ENCODE measurements at places on chromosomes 2 and 18.

GRCh38 chr2:24336811-24337210 is 23.5 kb downstream of the ITSN2 start:
- DNase-seq, result no peak

GRCh38 chr2:203830304-203831055 is 37.1 kb upstream of the CTLA4 start:
- no peak for DNase-seq

GRCh38 chr18:57915248-57915647 is 112.1 kb upstream of the ATP8B1 start:
- DNase-seq, result no peak

DNA sequence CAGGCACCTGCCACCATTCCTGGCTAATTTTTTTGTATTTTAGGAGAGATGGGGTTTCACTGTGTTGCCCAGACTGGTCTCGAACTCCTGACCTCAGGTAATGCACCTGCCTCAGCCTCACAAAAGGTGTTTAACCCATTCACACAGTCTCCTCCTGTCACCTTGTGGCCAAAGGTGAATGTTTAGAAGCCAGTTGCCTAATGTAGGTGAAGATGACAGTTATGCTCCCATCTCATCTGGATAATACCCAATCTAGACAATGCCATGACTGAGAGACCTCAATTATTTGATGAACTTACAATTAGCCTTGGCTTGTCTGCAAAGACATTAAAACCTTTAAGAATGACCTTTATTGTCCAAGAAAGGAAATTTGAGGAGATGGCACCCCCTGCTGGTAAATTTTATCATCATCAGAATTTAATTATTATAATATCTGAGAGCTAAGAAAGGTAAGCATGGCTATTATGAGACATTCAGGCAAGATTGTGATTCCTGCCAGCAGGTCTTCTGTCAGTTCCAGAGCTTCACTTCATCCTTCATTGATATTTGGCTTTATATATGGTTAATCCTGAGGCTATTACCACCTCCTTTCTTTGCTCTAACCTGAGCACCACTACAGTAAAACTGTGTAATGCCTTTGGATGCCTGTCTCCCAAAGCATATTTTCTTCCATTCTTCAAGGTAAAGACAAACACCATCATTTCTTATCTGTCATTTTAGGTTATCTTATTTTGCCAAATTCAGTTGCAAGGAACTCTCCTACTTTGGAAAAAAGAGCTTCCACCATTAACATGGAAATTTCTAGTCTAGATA is 117.6 kb downstream of the FAM124B start:
- DNase-seq, result no peak

DNA sequence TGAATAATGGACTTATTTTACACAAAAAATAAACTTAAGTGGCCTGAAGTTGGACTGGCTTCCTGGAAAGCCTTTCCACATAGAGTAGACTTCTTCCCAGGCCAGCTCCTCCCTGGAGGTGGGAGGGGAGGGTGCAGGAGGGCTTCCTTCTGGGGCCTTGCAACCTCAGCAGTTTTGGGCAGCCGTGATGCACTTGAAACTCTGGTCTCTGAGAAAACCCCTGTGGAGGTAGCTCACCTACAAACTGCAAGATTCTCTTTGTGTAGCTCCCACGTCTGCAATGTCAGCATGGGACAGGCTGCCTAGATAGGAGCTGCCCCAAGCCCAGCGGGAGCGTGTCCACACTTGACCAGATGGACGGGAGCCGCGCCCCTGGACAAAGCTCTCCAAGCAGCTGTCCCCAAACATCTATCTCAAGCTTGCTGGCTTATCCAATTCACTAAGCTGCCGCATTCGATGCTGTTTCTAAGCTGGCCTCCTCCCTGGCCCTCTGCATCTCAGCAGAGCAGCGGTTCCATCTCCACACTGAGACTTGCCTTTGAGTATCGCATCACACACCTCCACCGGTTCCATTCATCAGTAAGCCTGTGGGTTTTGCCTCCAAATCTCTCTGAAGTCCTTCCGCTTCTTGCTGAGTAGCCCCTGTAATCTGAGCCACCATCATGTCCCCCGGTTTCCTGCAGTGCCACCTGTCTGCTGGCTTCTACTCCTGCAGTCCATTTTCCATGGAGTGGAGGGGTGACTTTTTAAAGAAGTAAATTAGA is 1.6 kb upstream of the LPIN1 start:
- no peak for DNase-seq

DNA sequence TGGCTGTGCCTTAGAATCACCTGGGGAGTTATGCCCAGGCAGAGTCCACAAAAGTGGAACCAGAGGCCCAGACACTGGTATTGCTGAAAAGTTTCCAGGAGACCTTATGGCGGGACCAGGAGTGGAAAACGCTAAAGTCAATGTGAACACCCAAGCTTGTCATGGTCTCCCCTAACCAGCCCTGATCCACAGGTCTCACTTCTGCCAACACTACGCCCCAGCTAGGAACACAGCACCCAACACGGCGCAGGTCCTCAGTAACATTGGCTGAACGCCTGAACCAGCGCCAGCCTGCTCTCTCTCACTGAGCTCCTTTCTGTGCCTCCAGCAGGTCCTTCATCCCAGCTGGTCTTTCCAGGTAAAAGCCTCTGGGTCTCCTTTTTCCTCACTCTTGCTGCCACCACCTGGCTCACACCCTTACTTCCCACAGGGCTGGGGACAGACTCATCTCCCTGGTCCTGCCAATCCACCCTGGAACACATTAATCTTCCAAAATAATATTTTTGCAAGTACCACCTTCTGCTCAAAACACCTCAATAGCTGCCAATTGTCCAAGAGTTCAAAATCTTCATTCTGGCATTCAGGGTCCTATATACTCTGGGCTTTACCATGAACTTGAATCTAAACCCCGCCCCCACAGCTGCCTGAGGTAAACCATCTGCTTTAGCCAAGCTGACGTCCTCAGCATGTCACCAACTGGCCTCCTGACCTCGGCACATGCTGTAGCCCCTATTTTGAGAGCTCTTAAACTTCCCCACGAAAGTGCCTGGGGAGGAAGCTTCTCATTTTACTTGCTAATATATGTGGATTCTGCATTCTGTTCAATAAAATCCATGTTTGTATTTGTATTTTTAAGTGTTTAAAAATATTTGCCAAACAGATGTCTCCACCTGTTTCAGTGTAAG is 34.6 kb downstream of the ADCY3 start:
- DNase-seq, result no peak

GRCh38 chr18:7307526-7307925 is 76.6 kb downstream of the LRRC30 start:
- DNase-seq, result no peak

DNA sequence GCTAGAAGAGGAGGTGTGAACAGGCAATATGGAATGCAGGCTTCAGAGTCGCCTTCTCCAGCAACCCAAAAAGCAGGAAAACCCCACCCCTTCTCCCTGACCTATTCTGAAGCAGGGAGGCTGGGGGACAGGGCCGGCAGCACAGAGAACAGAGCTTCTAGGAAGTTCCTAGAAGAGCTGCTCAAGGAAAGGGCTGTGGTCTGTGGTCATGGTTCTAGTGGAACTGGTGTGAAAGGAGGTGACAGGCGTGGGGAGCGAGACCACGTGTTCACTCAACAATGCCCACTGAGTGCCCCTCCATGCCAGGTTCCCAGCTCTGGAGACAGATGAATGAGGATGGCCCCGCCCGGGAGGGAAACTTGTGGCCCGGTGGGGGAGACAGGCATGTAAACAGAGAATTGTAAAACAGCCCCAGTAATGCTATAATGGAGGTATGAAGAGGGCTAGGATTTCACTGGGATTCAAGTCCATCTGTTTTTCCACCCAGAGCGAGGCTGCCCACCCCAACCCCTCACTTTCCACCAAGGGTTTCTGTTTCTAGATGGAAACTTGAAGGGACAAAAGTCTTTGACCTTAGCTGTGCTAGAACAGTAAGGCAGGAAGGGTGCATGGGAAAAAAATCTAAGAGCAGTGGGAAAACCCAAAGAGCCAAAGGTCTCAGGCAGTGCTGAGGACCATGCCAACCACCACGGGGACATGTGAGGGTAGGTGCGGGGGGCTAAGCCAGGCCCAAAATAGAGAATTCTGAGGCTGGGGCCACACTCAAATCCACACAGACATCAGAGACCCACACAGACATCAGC is 71.8 kb downstream of the TNS1 start:
- DNase-seq, result no peak

DNA sequence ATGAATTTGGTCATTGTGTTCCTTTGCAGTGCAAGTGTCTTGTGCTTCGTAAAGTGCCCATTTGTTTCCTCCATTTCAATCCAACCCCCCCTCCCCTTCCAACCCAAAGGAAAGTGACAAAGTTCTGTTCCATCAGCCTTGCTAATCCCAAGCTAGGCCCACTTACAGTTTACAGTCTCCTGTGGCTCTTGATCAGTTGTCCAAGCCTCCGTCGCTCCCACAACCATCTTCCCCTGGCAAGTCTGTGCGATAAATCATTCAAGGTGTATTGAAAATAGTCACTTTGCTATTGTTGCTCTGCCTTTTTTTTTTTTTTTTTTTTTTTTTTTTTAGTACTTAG is 6.5 kb downstream of the POU3F3 start:
- DNase-seq, result no peak

DNA sequence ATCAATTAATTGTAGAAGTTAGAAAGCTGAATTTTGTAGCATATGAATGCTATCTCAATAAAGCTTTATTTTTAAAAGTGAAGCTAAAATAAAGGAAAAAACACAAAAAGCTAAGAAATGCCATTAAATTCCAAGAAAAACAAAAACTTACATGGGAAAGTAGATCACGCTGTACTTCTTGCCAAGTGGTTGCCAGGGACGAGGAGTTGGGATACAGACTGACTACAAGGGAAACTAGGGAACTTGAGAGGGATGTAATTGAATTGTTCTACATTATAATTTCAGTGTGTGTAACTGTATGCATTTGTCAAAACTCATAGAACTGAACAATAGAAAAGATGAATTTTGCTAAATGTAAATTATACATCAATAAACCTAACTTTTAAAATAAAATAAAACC is 108.1 kb downstream of the DYM start:
- DNase-seq, result no peak

DNA sequence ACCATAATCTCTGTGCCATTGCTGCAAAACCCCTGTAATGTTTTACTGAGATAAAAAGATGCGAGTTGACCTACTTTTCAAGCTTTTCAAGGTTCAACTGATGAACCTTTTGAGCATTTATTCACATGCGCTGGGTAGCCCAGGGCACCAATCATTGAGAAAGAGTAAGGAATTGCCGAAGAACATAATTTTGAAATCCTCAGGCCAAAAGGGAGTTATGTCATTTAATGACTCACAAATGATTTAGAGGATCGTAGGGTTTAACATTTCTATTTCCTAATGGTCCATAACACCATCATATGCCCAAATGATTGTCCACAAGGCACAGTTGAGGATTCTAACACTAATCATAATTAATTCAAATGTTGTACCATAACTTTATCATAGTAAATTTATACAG is 20.2 kb upstream of the DLX1 start:
- no peak for DNase-seq

- DNase-seq, result no peak
Observed at GRCh38 chr18:33751613-33752221, 173.7 kb downstream of the ASXL3 start.

- DNase-seq, result no peak
Observed at GRCh38 chr2:217928324-217929181, 74.2 kb downstream of the TNS1 start.

- no peak for DNase-seq
Observed at GRCh38 chr18:71238974-71239624, 950.3 kb downstream of the SOCS6 start.

- no peak for DNase-seq
Observed at GRCh38 chr2:128024816-128025215, 3.0 kb downstream of the SAP130 start.

DNA sequence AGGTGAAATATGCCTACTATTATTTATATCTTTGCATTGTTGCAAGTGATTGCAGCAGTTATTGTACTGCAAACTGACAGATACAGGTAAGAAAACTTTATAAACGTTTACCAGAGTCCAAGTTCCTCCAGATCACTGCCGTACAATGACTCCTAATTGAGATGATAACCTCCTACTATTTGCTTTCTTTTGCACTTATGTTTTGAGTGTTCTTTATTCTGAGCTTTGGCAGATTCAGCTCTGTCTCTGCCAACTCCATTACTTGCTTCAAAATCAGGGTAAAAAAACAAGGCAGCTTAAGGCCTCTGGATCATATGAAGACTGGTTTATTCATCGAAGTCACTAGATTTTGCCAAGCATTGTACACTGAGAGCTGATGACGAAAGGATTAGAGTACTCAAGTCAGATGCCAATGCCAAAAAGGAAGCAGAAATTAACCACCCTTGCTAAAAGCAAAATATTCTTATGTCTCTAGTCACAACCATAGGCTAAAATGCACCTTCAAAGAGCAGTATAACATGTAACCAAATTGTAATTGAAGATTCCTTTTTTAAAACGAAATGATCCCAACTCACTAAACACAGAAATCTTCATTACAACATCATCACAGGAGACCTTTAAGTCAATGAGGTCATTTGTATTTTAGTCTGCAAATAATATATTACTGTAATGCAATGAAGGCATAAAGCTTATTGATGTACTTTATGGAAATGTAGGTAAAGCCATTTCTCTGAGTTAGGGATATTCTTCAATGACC is 10.5 kb upstream of the IKZF2 start:
- DNase-seq, result no peak

- no peak for DNase-seq
Observed at GRCh38 chr2:32404691-32405090, 47.9 kb downstream of the BIRC6 start.

- DNase-seq, result no peak
Observed at GRCh38 chr2:128324008-128324896, 5.6 kb upstream of the HS6ST1 start.

- no peak for DNase-seq
Observed at GRCh38 chr2:180694445-180695421, 285.7 kb upstream of the UBE2E3 start.

DNA sequence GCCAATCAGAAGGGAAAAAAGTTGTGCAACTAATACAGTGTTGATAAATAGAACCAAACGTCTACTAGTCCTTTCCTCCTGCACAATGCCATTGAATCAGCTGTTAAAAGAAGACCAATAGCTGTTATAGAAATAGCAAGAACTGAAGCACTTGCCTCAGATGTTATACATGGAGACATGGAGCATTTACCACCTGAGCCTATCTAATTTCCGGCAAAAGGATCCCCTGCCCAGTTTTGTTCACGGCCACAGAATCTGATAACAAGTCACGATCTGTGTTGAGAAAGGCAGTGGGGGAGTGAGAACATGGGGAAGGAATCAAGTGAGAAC is 285.4 kb downstream of the ZEB2 start:
- no peak for DNase-seq

DNA sequence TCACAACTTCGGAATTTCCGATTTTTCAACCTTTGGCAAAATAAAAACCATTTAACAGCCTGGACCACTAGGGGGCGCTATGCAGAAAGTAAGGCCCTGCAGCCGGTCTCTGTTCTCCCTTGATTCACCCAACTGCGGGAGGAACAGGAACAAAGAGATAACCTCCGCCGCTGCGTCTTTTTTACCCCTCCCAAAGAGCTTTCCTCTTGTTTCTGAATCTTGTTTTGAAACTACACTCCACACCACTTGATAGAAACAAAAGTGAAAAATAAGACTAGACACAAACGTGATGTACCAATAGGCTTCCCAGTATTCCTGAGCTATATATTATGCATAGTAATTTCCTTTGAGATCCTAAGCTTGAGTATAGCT is 231.2 kb downstream of the MYO3B start:
- DNase-seq, result no peak

Data from cortex of kidney (tissue), 1 donor.